Muscle of back (tissue), 13 donors: ENCODE measurements at places on chromosomes 12 and 14. TPM values are rescaled to one million over a fixed set of nuclear protein-coding genes. Genes with fewer than 3 reads are reported as not detected.

CNIH1 gene
- polyA plus RNA-seq = 195 TPM

MMP19 gene
- 3.0 TPM for polyA plus RNA-seq

LTBP2 gene
- polyA plus RNA-seq = 7.9 TPM

HOXC10 gene
- polyA plus RNA-seq = 55.3 TPM

KRT72 gene
- polyA plus RNA-seq = 1.5 TPM

PLCZ1 gene
- 0.18 TPM for polyA plus RNA-seq

GLS2 gene
- not detected for polyA plus RNA-seq

GALNT6 gene
- polyA plus RNA-seq = 0.53 TPM

PIWIL1 gene
- polyA plus RNA-seq = 0.15 TPM

DACT1 gene
- polyA plus RNA-seq = 32.0 TPM

MYF5 gene
- polyA plus RNA-seq = 27.9 TPM

ESRRB gene
- 2.1 TPM for polyA plus RNA-seq

PPP1R1A gene
- polyA plus RNA-seq = 26.9 TPM

DNA sequence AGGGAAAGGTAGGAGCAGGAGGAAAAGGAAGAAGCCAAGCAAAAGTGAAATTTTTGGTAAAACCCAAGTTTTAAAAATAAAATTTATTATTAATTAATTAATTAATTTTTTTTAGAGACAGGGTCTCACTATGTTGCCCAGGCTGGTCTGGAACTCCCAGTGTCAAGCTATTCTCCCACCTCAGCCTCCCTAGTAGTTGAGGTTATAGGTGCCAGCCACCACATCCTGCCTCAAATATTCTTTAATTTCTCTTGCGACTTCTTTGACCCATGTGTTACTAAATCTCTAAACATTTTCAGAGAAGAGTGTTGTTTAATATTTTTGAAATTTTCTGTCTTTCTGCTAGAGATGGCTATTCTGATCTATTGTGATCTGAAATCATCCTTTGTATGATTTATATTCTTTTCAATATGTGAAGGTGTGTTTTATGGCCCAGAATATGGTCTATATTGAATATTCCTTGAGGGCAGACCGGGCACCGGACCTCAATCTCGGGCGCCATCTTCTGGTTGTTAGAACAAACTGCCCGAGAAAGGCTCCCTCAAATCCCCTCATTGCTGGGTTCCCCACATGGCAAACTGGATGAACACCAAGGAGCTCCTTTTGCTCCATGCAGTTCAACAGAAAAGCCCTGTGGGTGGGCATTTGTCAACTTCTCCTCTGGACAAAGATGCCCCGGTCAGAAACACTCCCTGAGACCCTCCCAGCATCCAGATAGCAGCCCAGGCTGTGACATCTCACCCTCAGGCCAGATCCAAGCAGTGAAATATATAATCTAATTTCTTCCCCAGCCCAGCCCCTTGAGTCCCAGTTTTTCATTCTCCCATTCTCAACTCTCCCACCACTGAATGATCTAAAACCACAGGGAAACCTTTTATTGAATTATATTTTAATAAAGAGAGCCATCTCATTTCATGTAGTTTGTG is 110.5 kb downstream of the ASCL4 start:
- DNase-seq = peak; percentile 53

- no peak for DNase-seq
Observed at GRCh38 chr12:54159140-54159539, 29.6 kb downstream of the SMUG1 start.

GRCh38 chr12:124648710-124649384 is 81.4 kb upstream of the NCOR2 start:
- no peak for DNase-seq

DNA sequence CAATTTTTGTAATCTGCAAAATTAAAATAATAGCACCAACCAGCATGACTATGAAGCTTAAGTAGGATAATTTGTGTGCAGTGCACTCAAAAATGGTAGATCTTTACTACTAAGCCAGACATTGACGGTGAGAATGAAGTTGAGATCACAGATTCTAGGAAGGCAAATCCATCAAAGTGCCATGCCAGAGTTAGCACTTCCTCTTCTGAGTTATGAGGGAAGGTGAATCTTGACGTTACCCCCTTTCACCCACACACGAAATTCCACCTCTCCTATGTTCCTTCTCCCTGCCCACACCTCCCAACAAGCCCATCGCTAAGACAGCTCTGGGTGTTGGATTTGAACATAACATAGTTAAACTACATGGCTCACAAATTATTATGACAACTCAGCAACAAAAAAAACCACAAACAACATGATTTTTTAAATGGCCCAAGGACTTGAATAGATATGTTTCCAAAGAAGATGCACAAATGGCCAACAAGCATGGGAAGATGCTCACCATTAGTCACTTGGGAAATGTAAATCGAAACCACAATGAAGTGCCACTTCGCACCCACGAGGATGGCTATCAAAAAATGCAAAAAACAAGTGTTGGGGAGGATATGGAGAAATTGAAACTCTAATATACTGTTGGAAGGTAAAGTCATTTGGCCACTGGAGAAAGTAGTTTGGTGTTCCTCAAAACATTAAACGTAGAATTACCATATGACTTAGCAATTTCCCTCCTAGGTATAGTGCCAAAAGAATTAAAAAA is 119.3 kb upstream of the RAP1B start:
- no peak for DNase-seq

- DNase-seq = peak; percentile 94
Observed at GRCh38 chr12:18383203-18383602, 121.9 kb downstream of the PIK3C2G start.

GRCh38 chr14:42665083-42665482 is 1058.4 kb downstream of the LRFN5 start:
- DNase-seq = no peak

DNA sequence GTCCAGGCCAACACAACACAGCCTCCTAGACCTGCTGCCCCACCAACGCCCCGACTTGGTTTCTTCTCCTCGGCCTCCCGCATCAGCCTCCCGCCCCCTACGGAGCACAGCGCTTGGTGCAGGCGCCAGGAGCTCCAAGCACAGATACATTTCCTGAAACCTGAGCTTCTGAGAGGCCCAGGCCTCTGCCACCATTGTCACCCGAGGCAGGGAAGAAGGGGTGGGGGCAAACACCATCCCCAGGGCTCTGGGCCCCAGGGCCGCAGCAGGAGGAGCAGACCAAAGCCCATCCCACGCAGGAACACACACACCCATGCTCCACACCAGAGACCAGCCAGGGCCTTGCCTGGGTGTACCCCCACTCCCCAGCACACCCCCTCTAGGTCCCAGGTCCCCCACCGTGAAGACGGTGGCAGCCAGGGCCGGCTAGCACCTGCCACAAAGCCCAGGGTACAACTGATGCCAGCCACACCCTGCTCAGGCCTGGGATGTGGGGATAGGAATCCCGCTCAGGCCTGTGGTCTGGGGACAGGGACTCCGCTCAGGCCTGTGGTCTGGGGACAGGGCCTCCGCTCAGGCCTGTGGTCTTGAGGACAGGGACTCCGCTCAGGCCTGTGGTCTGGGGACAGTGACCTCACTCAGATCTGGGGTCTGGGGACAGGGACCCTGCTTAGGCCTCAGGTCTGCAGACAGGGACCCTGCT is 5.4 kb downstream of the JAG2 start:
- DNase-seq = no peak

DNA sequence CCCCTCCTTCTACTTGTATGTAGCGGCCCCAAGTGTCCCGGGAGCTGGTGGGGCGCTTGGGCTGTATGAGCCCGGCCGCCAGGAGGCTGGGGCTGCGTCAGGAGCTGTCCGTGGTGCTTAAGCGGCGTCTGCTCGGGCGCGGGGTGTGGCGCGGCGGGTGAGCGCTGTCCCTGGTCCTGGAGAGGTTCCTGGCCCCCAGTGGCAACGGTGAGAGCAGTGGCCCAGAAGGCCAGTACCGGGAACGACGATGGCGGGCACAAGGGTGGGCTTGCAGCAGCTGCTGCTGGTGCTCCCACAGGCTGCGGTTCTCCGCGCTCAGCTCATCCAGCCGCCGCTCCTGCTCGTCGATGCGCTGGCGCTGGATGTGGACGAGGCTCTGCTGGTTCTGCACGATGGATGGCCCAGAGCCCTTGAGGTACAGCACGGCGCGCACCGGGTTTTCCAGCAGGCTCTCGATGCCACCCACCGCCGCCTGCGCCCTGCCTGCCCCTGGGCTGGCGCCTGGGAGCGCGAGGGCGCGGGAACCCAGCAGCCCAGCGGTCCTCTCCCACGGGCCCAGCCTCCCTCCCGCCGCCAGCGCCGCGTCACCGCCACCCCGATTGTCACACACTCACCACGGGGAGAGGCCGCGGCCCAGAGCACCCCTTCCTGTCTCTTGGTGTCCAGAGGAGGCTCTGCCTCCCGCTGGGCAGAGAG is 41.9 kb upstream of the FKBP4 start:
- peak; percentile 88 for DNase-seq

GRCh38 chr14:21191809-21192446 is 36.1 kb upstream of the OR5AU1 start:
- DNase-seq = peak; percentile 48

- DNase-seq = no peak
Observed at GRCh38 chr12:29569132-29569757, 71.8 kb upstream of the OVCH1 start.

DNA sequence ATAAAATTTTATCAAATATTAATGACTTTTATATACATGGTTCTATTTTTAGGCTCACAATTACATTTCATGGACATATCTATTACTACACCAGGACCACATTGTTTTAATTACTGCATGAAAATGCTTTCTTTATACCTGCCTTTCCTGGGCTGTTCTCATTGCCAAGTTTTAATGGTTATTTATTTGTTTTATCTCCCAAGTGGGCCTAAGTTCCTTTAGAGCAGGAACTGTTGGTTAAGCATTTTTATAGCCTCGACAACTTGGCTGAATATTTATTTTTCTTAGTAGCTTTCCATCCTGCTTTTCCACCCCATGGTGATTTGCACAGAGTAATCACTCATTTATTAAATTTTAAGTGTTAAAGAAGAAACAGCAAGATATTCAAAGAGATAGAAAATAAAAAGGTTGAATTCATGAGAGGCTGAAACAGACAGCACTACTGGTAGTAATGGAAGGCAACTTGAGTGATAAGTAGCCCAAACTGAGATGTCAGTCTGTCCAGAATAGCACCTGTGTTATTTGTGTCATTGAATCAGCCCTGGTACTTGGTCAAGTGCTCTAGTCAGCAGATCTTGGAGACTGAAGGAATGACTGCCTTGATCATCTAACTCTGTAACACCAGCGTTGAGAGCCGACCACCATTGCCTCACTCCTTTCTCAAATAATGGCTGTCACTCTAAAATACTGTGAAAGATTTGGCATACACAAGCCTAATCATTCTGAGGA is 119.1 kb upstream of the EGLN3 start:
- no peak for DNase-seq

GRCh38 chr12:117986705-117987469 is 18.1 kb upstream of the KSR2 start:
- DNase-seq = no peak

DNA sequence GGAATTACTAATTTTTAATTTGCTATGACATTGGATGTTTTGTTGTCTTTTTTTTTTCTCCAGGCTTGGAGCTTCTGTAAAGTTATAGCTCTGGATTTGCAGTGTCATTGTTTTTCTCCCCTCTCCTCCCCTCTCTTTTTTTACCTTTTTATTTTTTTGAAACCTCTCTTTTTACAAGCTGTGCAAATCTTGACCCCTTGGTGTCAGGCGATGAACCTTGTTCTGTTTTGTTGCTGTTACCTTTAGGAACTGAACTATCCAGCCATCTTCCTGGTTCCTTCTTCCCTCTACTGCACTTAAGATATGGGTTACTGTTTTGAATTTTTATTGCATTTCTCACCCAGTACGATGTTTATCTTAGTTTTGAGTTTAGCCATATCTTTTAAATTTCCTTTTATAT is 13.7 kb downstream of the KTN1 start:
- no peak for DNase-seq

DNA sequence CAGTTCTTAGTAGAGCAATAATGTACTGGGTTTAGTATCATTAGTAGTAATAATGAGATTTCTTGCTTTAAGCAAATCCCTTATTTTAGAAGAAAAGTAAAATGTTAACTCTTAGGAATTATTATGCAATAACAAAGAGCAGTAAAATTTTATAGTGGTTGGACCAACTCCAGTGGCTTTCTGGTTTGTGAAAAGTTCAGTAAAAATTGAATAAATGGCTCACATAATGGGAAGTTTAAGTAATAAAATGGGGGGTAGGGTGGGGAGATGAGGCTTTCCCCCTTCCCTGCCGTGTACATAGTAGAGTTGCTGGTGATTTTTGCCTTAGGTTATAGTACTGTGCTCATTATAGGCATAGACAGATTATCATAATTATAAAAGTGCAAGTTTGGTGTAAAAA is 250.5 kb upstream of the ATP2B1 start:
- no peak for DNase-seq

GRCh38 chr14:33938131-33938949 is 12.5 kb downstream of the EGLN3 start:
- peak; percentile 64 for DNase-seq

- peak; percentile 55 for DNase-seq
Observed at GRCh38 chr12:12562016-12562483, 613 bp downstream of the DUSP16 start.

GRCh38 chr14:68741477-68741791 is 51.4 kb downstream of the ZFP36L1 start:
- no peak for DNase-seq

DNA sequence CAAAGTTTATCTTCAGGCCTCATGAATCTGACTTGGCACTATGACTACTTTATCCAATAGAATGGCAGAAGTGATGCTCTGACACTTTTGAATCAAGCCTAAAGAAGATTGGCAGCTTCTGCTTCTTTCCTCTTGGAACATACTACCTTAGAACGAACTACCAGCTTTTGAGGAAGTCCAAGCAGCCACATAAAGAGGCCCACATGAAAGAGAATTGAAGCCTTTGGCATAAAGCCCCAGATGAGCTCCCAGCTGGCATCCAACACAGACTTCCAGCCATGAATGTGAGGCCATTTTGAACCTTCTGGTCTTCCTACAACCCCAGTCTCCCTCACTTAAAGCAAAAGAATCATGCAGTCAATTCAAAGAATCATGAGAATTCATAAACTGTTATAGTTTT is 65.8 kb downstream of the EEA1 start:
- DNase-seq = no peak

DNA sequence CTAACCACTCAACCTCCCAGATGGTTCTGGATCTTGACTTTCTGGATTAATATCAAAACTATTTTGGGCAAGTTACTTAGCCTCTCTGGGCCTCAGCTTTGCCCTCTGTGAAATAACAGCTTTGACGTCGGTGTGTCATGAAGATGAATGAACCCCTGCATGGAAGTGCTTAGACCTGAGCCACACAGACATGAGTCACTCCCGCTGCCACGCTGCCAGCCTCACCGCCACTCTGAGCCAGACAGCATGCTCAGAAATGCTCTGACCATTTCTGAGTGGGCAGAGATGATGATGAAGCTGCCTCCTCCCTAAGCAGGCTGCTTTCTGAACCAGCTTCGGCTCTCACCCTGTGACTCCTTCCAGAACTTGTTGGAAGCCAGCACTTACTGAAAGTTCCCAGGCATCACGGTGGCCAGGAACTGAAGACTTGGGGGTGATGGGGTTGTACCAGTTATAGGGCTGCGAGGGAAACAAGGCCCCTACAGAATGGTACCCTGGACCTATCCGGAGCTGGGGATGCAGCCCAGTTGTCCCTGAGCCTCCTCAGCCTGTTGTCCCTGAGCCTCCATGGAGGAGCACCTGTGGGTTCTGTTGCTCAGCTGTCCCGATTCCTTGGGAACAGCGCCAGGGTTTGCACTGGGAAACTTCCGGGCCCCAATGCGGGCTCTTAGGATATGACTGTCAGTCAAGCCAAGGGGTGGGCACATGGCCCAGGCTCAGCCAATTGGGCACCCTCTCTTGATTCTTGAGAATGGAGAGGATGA is 2.0 kb upstream of the CCDC197 start:
- no peak for DNase-seq
